ENCODE measurements at places on chromosomes 7 and 10.

DNA sequence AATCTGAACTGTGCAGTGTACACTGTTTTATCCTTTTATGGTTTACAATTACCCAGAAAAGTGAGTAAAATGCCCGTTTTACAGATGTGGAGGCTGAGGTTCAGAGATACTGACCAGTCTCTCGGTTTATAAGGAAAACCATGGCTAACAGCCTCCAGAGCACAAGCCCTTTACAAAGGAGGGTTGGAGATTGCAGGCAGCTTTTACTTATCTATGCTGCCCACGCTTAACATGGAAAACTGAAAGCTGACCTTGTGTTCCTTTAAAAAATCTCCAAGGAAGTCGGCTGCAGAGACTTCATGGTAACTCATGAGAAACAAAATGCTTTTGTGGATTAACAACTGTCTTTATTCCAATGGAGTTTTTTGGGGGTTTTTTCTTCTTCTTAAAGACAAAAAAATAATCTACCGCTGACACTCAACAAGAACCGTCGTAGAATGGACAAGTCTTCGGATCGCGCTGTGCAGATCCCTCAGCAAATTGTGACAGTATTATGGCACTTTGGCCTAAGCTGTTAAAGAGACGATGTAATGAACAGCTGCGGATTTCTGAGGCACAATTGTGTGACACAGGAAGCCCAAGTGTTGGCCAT, 654 bp upstream of the SLF2 start:
- peak; percentile 70 for DNase-seq

GRCh38 chr7:77830649-77831355, 32.2 kb downstream of the PHTF2 start:
- peak; percentile 88 for DNase-seq

- no peak for DNase-seq
Measured at GRCh38 chr10:17479822-17480221, 25.4 kb upstream of the ST8SIA6 start.

GRCh38 chr10:44069573-44069972, 315.3 kb downstream of the CXCL12 start:
- DNase-seq: no peak

DNA sequence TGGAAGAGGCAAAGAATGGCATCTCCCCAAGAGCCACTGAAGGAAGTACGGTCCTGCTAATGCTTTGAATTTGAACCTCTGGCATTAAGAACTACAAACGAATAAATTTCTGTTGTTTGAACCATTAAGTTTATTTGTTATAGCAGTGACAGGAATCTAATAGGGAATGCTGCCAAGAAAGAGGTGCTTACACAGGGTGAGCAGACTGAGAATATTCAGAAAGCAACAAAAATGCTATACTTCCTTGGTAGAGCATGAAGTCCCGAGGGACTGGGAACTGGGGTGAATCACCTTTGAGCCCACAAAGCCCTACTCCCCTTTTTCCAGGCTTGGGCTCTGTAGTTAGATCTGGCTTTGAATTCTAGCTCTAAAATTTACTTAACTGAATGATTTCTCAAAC, 45.0 kb downstream of the PANK1 start:
- DNase-seq: no peak

DNA sequence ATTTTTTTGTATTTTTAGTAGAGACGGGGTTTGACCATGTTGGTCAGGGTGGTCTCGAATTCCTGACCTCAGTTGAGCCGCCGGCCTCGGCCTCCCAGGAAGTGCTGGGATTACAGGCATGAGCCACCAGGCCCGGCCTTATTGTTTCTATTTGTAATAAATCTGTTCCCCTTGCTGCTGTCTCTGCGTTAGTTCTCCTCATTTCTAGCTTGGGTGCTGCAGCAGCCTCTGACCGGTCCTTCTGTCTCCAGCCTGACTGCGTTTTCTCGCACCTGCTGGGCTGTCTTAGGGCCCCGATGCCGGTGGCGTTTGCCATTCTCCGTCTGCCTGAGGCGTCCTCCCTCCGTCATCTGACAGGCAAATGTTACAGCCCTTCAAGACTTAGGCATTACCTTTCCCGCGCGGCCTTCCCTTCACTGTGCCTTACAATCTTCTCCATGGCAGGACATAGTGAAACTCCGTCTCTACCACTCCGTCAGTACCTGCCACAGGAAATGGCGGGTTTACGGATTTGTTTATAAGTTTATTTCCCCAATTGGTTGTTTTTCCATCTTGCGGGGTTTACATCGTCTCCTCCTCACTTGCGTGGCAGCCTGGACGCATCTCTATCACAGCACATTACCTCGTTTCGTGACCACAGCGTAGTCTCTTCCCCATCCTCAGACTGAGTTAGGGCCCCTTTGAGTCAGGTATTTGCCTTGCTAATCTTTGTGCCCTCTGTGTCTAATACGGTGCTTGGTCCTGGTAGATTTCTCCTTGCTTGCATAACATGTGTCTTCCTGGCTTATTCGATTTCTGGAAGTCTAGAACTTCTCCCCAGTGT, 2.3 kb upstream of the GIMAP8 start:
- DNase-seq: no peak

DNA sequence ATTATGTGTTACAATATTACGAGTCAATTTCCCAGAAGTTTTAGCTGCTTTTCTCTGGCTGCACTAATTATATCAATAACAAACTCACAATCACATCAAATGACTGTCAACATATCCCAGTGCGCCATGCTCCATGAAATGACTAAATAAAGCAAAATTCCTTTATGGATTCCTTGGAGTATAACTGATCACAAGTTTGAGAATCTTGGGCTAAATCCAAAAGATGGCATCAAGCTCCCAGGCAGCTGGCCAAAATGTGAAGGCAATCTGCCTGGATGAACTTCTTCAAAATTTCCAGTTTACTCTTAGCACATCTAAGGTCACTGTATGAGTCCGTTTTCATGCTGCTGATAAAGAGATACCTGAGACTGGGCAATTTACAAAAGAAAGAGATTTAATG, 210.8 kb downstream of the CCSER2 start:
- no peak for DNase-seq

GRCh38 chr7:7686811-7687508, 31.4 kb downstream of the RPA3 start:
- no peak for DNase-seq

- DNase-seq: no peak
Measured at GRCh38 chr7:71584256-71584655, 452.3 kb downstream of the GALNT17 start.

- DNase-seq: no peak
Measured at GRCh38 chr10:26368463-26368862, 69.7 kb upstream of the APBB1IP start.

DNA sequence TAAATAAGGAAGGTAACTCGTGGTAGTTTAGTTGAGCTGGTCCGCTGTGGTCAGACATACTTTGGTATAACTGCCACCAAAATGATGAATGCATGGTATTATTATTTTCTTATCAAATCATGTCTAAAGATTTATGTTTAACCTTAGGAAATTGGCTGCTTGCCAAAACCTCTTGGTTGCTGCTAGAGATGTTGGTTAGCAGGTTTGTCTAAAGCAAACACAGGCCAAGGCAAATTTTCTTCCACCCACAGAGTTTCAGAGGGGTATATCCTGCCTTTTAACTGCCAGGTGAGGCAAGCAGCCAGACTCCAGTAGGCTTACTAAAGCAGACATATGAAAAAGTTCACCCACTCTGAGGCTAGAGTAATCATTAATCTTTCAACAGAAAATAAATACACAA, 101.4 kb downstream of the SEMA3E start:
- peak; percentile 86 for DNase-seq

- DNase-seq: no peak
Measured at GRCh38 chr10:94427166-94427565, 24.8 kb downstream of the TBC1D12 start.

GRCh38 chr7:54689394-54690049, 69.5 kb downstream of the SEC61G start:
- DNase-seq: no peak

GRCh38 chr7:98617960-98618418, 904 bp downstream of the NPTX2 start:
- no peak for DNase-seq

DNA sequence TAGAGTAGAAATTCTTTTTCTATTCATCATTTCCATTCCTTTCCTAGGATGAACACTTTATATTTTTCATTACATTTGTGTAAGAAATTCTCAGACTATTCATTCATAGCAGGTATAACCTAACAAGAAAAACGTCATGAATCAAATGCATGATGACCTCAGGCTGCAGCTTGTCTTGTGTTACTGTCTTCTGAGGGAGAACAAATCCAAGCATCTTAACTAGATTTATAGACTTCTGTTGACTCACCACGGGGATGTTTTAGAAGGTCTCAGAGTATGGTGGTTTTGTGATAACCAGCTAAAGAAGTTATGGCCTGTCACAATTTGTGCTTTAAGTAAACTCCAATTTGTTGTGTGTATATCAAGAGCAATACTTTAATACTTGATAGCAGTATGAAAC, 102.7 kb downstream of the ANKRD7 start:
- DNase-seq: no peak

DNA sequence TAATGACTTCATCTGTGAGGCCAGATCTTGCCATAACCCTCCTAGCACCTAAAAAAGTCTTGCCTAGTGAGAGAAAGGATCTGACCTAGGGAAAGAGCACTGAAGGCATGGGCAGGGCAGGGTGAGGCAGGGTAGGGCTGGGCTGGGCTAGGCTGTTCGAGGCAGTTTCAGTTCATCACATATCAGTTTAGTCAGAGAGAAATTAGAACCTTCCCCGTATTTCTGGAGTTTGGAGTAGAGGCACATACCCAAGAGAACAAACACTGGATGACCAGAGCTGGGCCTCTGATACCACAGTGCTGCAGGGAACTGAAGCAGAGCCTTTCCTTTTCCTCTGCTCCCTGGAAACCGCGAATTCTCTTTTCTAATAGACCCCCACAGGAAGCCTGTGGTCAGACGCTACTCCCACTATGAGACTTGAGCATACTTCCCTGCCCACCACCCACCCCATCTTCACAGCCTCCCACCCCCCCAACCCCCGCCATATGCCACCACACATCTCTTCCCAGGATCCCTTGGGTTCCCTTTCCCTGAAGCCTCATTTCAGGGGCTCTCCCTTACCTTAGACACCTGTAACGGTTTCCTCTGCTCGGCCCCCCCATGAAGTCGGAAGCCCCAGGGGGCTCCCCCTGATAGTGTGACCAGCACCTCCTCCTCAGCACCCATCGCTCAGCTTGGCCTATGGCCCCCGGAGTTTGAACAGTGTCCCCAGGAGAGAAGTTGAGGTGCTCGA, 406 bp downstream of the SYNPO2L start:
- no peak for DNase-seq

- DNase-seq: no peak
Measured at GRCh38 chr10:59027975-59028655, 148.3 kb upstream of the PHYHIPL start.

- DNase-seq: no peak
Measured at GRCh38 chr10:103140469-103140868, 52.6 kb downstream of the NT5C2 start.

- DNase-seq: no peak
Measured at GRCh38 chr7:143346018-143346417, 16.5 kb downstream of the FAM131B start.

DNA sequence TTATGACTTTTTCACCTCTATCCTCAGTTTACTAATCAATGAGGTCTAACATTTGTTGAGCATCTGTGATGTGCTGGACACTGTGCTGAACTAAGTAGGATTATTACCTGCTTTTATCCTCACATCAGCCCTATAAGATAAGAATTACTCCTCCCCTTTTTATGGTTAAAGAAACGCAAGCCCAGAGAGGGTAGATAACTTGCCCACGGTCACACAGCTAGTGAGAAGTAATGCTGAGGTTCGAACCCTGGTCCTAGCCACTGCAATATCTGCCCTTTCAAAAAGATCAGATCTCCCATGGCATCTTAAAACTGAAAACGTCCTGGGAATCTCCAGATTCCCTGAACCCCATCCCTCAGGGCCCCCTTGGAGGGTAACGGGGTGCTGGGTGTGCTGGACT, 118.3 kb downstream of the C10orf105 start:
- no peak for DNase-seq

GRCh38 chr7:44625526-44626471, 19.4 kb downstream of the OGDH start:
- DNase-seq: no peak

DNA sequence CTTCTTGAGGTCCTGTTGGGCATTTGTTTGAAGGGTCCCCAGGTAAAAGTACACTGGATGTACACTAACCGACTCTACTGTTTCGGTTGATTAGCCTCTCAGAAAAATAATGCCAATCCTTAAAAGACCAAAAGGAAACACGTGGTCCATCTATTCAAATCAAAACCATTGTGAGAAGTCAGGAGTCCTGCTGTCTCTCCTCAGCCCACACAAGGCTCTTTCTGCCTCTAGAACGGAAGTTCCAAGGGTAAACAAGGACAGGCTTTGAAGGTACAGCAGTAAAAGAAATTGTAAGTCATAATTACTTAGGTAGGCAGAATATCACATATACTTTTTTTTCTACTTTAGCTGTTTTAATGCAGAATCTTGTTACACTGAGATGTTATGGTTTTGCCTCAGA, 71.7 kb upstream of the TPK1 start:
- DNase-seq: no peak

DNA sequence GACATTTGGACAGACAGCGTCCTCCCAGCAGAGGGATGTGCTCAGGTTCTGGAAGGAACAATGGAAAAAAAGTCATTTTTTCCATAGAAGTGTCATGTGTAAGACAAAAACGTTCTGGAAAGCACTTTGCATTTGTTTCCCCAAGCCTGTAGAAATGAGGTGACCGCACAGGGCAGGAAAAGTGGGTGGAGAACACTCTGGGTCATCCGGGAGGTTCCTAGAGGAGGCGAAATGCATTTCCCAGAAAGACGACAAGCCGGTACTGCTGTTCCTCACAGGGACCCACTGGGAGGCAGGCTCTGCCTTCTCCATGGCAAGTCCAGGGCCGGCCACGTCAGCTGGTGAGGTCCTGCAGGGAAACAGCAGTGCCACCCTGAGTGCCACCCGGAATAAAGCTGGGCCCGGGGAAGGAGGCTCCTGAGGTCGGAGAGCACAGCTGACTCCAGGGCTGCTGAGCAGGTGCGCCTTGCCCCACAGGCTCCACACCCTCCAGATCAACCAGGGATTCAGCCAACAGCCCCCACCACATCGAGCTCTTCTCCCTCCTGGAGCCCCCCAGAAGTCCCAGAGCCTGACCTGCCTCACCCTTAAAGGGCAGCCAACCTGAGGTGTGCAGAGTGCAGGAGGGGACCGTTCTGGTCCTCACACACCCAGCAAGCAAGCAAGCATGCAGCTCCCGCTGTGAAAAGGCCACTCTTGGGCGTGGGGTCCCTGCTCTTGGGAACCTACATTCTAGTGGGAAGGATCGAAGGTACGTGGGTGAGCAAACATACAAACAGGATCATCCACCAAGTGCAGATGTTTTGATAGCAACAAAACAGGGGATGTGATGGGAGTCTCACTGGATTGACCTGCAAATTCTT, 28.8 kb upstream of the INPP5A start:
- no peak for DNase-seq

DNA sequence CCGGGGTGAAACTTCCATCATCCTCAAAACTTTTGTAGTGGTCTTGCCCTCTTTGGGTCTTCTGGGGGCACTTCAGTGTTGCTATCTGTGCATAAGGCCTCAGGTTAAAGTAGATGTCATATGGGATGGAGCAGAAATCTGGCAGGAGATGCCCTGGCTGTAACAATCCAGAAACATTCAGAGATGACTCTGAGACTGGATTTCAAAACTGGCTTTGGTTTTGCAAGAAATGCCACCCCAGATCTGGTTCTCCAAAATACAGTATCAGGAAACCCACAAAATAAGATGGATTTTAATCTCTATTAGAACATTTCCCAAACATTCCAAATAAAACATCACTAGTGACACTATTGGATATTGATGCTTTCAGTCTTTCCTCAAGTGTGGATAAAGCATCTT, 191.5 kb downstream of the REEP3 start:
- DNase-seq: no peak
